ENCODE measurements at places on chromosomes 6 and 20.

GRCh38 chr6:130776287-130776925 is 50.8 kb upstream of the SMLR1 start:
- ATAC-seq: peak; percentile 45

- ATAC-seq: no peak
Measured at GRCh38 chr6:144449911-144450597, 164.9 kb downstream of the UTRN start.

DNA sequence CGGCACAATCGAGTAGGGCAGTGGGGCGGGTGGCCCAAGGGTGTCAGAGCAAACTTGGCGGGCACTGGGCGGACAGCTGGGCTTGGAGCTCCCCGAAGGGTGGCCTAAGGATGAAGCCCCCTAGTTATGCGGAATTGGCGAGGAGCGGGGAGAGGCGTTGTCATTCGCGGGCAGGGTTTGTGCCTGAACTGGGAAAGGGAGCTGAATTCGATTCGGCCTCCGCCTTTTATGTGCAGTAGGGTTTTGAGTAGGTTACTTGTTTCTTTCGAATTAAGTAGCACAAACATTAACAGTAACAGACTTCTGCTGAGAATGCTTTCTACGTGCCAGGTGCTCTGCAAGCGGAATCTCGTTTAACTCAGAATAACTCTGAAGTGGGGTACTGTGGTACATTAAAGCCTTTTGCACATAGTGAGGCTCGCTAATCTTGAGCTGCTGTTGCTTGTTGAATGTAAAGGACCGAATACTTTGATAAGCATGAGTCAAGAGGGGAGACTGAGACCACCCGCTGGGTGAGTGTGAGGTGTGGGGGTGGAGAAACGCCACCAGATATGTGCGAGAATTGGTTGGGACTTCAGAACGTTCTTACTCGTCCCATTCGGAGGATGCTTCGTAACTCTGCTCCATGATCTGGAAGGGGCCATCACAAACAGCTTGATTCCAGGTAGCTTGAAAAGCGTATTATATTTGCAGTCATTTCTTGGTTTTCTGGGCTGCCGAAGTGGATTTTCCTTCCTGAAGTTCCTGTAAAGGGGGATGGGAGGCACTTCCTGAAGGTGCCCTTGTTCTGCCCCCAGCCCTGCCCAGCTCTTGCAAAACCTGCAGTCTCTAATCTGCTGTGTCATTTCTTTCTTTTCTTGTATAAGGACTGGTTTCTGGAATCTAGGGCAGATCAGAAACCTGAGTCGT is 833 bp downstream of the RAB5IF start:
- no peak for ATAC-seq

GRCh38 chr20:32787168-32787567 is 25.0 kb downstream of the DNMT3B start:
- ATAC-seq: no peak

DNA sequence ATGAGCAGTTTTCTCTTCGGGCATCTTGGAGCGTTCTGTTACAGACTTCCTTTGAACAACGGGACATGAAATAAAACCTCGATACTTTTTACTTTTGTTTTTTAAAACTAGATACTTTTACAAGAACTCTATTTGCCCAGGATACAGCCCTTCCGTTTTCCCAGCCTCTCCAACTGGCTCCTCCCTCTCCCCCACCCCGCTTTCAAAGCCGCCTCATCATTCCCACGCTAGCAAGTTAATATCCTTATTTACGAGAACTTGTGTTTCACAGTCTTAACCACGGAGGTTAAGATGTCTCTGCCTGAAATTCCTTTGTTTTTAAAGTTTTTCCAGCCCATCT is 241 bp upstream of the CFAP206 start:
- ATAC-seq: peak; percentile 30

GRCh38 chr20:22623211-22623610 is 38.8 kb upstream of the FOXA2 start:
- no peak for ATAC-seq

DNA sequence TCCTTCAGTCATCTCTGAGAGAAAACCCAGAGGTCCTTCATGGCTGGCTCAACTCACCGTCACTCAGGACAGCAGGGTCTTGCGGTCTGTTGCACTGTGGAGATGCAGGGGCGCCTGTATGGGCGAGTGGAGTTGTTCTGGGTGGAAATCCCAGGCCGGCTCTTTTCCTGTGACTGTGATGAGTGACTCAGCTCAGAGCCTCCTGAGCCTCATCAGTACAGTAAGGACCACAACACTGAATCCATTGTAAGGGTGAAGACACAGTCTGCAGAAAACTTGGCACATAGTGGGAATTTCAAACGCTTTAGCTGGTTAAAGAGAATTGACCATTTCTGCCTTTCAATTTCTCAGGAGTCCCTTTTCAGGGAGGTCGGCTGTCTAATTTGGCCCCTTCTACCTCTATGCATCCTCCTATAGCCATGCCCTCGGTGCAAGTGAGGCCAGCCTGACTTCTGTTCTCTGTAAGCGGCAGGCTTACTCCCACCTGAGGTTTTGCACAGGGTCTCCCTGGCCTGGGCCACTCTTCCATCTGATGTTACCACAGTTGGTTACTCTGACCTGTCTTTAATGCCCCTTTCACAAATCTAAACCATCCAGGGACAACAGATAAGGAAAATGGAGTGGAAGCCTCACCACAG is 35.5 kb upstream of the TBXT start:
- ATAC-seq: no peak

- ATAC-seq: no peak
Measured at GRCh38 chr6:56915832-56916231, 39.1 kb upstream of the BEND6 start.

DNA sequence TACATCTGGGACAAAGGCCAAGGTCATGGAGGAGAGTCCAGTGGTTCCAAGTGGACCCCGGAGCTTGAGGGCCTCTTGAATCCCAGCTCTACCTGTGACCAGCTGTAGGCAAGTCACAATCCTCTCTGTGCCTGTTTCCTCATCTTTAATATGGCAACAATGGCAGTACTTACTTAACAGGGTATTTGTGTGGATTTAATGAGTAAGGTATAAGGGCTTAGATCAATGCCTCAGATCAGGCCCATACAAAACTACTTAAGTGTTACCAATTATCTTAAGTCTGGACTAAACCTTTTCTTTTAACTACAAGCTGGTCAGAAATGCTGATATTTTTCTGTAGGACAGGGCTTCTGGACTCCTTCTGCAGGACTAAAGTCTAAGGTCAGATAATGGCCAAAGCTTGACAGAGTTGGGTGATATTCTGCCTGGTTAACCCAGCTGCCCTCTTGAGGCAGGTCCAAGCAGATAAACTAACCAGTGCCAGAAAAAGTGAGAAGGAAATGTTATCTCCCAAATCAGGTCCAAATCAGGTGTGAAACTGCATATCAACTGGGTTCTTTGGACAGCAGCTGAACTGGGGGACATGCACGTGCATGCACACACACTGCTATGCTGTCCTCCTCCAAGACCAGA is 2.2 kb downstream of the SULF2 start:
- no peak for ATAC-seq

- no peak for ATAC-seq
Measured at GRCh38 chr6:4922488-4923037, 81.3 kb downstream of the RPP40 start.

DNA sequence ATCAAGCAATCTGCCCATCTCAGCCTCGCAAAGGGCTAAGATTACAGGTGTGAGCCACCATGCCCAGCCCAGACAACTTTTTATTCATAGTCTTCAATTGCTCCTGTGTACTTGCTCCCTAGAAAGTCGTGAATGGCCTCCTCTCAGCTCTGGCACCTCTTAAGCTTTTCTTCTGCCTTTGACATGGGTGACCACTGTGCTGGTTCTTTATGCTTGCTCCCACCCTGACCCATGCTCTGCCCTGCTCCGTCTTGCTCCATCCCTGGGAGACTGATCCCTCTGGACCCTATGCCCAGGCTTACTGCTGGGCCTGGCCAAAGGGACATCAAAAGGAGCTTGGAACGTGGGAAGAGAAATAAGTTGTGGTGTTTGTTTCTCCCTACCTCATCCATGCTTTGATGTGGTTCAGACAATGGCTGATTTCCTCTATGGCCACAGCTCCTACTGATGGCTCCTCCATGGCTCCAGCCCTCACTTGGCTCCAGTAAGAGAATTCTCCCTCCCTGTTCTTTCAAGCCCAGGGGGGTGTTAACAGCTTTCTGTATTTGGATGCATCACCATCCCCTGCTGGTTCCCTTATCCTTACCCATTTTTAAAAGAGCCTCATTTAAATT is 7.7 kb upstream of the TREM2 start:
- no peak for ATAC-seq

DNA sequence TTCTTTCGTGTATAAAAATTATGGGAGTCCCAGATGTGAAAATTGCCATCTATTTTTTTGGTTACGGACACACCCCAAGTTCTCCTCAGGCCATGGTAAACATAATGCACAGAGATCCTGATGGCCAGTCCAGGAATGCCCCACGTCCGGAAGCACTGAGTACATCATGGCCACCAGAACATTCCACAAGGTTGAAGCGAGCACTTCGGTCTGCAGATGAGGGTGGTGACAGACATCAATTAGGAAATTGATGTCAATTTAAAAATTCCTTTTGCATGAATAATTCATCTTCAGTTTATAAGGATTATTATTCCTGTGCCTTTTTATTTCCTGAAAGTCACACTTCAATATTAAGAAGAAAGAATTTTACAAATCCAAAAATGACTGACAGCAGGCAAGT is 13.2 kb upstream of the EXOC2 start:
- ATAC-seq: no peak

DNA sequence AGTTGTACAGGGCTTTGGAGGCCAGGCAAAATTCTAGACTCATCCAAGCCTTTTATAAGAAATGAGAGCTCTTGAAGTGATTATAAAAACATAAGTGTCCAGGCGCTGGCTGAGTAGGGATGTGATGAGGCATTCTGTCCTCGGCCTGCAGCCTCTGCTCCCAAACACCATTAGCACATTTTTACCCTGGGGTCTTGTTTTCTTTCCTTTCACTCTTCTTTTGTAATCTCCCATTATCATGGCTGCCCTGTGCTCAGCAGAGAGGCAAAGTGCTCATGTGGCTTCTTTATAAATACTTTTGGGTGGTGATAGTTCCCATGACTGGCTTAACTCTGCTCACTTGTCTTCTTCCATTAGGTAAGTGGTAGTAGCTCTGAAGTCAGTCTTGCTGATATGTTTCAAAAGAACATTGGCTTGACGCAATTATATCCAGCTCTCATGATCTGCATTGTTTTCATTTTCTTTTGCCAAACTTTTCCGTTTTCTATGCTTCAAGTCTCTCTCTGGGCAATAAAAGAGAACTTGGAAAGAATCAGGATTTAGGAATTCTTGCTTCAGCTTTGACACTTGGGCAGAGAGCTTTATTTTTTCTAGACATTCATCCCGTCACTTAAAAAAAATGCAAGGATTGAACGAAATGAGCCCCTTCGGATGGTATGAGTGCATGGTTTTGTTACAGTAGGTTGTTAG is 61.1 kb downstream of the CAP2 start:
- ATAC-seq: no peak

Data from activated T-helper 17 cell treated with anti-CD3 and anti-CD28 coated beads, Interleukin-2, amount 50 U/mL, for 72 hours (primary cell).